ENCODE measurements at places on chromosomes 3 and 15. TPM values are rescaled to one million over a fixed set of nuclear protein-coding genes. Genes with fewer than 3 reads are reported as not detected.

DNA sequence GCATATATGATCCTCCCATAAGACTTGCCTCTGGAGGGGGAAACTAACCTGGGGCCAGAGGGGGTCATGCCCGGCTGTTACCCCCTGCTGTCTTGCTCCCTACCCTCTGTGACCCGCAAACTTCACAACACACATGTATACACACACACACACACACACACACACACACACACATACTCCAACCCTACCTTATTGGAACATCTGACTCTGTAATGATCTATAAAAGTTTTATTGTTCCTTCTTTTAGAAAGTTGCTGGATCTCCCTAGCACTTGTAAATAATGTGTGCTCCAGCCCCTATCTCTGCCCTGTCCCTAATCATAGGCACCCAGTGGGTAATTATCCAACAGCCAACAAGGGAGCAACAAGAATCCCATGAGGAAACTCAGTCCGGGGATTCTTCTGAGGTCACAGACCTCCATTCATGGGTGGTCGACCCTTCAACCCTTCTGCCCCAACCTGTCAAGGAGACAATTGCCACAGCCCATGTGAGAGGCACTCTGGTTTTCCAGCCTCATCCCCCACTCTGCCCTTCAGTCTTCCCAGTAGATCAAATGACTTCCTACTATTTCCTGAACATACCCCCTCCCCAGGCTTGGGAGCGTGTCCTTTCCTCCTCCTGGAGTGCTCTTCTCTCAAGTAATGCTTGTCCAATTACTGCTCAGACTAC is 14.0 kb upstream of the TPM1 start:
- H3K27me3 ChIP-seq = peaks cover 2% of the 10 kb centered on the region
- no peak for DNase-seq
- no peak overlapping the region for H3K4me3 ChIP-seq
- no peak overlapping the region for H3K27ac ChIP-seq
- peaks cover 5% of the 10 kb centered on the region for H3K4me1 ChIP-seq

Gene GPR62
- 0.15 TPM for total RNA-seq

Gene IQCH
- total RNA-seq = 10.5 TPM

DNA sequence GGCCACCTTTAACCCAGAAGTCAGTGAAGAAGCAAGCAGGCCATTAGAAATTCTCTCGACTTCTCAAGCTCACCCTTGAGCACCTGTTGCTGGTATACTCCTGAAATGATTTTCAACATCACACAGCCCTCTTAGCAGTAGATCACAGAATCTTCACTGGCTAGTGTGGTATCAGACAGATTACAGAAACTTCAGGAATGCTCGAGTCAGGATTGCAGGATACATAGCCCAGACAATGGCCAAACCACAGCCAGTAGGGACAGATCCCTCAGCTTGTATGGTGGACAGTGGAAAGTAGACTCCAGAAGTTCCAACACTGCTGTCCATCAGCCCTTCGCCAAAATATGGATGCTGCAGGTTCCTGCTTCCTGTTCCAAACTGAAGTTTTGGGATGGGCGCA is 4.5 kb upstream of the KLHL40 start:
- H3K27me3 ChIP-seq = peaks cover 19% of the 10 kb centered on the region
- H3K27ac ChIP-seq = no peak overlapping the region
- no peaks in the 10 kb centered on the region for H3K4me1 ChIP-seq
- H3K4me3 ChIP-seq = no peak overlapping the region
- no peak for DNase-seq
- H3K36me3 ChIP-seq = no peaks in the 10 kb centered on the region

GRCh38 chr3:42632146-42632545 is 21.4 kb upstream of the ZBTB47 start:
- DNase-seq = no peak
- H3K27ac ChIP-seq = no peak overlapping the region
- H3K4me3 ChIP-seq = no peak overlapping the region
- H3K36me3 ChIP-seq = peaks cover 44% of the 10 kb centered on the region
- H3K4me1 ChIP-seq = no peaks in the 10 kb centered on the region

Gene TP63
- total RNA-seq = 12.3 TPM

DNA sequence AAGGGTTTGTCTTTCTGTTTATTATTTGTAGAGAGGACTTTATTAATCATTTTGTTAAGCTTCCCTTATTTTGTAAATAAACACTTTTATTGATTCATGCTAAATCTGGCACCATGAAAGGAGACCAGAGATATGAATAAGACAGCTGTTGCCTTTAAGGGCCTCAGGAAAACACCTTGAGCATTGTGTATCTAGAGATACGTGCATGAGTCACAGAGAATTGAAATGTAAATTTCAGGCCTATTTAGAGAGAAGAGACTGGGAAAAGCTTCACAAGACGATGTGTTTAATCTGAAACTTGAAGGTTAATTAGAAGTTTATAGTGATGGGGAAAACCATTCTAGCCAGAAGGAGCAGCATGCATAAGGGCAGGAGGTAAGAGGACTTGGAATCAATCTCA is 28.6 kb upstream of the UTS2B start:
- H3K27me3 ChIP-seq = no peaks in the 10 kb centered on the region
- no peak for DNase-seq

DNA sequence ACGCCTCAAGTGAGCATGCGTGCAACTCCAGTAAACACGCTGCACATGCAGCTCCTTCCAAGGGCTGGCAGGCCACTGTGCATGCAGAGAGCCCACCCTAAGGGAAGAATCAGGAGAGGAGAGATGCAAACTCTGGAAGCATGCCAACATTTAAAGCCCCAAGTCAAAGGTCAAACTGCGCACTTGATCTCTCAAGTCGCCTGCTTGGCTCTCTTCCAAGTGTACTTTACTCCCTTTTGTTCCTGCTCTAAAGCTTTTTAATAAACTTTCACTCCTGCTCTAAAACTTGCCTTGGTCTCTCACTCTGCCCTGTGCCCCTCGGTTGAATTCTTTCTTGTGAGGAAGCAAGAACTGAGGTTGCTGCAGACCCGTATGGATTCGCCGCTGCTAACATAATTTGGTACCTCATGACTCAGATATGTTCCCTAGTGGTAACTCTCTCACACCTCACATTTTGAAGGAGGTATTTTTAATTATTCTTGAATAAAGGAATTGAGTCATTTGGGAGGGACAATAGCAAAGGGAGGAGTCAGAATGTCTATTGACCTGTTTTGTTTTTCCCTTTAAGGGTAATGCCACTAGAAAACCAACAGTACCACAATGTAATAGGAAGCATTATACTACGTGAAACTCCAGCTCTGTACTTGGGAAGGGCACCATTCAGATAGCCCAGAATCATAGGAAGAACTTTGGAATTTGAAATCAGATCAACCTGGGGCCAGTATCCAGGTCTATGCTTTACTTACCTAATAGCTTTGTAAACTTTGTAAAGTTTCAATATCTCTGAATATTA is 19.6 kb upstream of the DGKG start:
- no peaks in the 10 kb centered on the region for H3K4me1 ChIP-seq
- H3K27me3 ChIP-seq = no peaks in the 10 kb centered on the region
- no peaks in the 10 kb centered on the region for H3K36me3 ChIP-seq
- DNase-seq = peak; percentile 19
- no peak overlapping the region for H3K27ac ChIP-seq

DNA sequence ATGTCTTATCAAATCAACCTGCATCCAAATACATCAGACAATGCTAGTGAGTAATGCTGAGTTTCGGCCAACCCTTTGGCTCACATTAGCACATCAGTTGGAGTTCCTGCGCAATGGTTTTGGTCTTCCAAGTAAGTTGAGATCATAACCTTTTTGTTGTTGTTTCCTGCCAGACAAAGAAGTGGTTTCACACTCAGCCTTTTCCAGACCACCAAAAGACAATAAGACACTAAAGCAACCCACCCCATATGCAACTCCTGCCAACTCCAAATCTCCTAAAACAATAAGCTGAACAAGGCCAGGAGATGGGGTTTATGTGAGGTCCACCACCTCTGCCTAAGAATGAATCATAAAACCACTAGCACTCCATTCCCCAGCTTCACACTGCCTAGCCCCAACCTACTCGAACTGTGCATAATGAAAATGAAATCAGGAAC is 177.0 kb downstream of the ERC2 start:
- no peaks in the 10 kb centered on the region for H3K4me1 ChIP-seq
- no peak overlapping the region for H3K4me3 ChIP-seq
- H3K36me3 ChIP-seq = no peaks in the 10 kb centered on the region
- no peak overlapping the region for H3K27ac ChIP-seq
- no peaks in the 10 kb centered on the region for H3K27me3 ChIP-seq

Gene CFAP44
- 14.1 TPM for total RNA-seq

GRCh38 chr3:67916353-67916752 is 261.9 kb upstream of the SUCLG2 start:
- no peak overlapping the region for H3K27ac ChIP-seq
- H3K36me3 ChIP-seq = no peaks in the 10 kb centered on the region
- H3K4me1 ChIP-seq = no peaks in the 10 kb centered on the region

GRCh38 chr15:88624156-88624970 is 3.2 kb downstream of the AEN start:
- no peaks in the 10 kb centered on the region for H3K36me3 ChIP-seq
- H3K4me1 ChIP-seq = peaks cover 4% of the 10 kb centered on the region
- no peak overlapping the region for H3K27ac ChIP-seq
- H3K4me3 ChIP-seq = no peak overlapping the region
- no peaks in the 10 kb centered on the region for H3K27me3 ChIP-seq
- peak; percentile 85 for DNase-seq

- H3K27ac ChIP-seq = no peak overlapping the region
- peaks cover 2% of the 10 kb centered on the region for H3K4me1 ChIP-seq
- peak; percentile 67 for DNase-seq
Observed at GRCh38 chr3:61139686-61140085, 111.6 kb downstream of the FHIT start.

- no peak for DNase-seq
- H3K27ac ChIP-seq = no peak overlapping the region
- no peak overlapping the region for H3K4me3 ChIP-seq
- no peaks in the 10 kb centered on the region for H3K27me3 ChIP-seq
- H3K4me1 ChIP-seq = no peaks in the 10 kb centered on the region
Observed at GRCh38 chr3:121979734-121980449, 42.2 kb downstream of the ILDR1 start.

DNA sequence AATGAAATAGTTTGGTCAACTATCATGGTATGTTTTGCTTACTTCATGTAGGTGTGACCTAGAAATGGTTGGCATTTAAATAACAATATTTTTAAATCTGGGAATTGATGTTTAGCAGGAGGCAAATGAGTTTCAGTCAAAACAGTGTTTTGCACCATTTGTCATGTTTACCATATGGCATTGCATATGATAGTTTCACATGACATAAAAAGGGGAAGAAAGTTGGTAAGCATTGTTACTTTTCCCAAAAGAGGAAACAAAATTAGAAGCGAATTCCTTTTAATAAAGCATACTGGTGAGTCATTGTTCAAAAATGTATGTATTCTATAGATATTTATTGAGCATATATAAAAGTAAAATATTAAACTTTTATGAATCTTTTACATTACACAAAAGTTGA is 2.3 kb downstream of the RNF13 start:
- H3K27ac ChIP-seq = no peak overlapping the region
- H3K36me3 ChIP-seq = no peaks in the 10 kb centered on the region
- H3K27me3 ChIP-seq = no peaks in the 10 kb centered on the region

GRCh38 chr3:63940389-63940757 is 28.2 kb upstream of the SCAANT1 start:
- peaks cover 2% of the 10 kb centered on the region for H3K36me3 ChIP-seq
- H3K4me3 ChIP-seq = no peak overlapping the region
- no peak for DNase-seq
- H3K27me3 ChIP-seq = no peaks in the 10 kb centered on the region

DNA sequence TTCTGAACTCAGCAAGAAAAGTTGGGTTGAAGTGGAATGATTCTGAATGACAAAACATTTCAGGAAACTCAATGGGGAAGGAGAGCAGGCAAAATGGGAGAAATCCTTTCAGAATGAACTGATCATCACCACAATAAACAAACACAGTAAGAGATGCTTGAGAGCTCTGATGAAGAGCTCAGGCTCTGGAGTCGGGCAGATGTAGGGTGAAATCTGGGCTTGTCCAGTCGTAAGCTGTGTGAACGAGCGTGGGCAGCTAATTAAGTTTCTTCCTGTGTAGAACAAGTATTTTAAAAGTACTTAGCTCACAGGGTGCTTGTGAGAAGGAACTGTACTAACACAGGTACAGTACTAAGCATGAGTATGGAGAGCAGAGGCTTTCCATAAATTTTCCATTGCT is 406.2 kb downstream of the FOXP1 start:
- no peak for DNase-seq
- H3K4me1 ChIP-seq = no peaks in the 10 kb centered on the region
- H3K27ac ChIP-seq = no peak overlapping the region
- no peaks in the 10 kb centered on the region for H3K36me3 ChIP-seq
- H3K27me3 ChIP-seq = no peaks in the 10 kb centered on the region
- H3K4me3 ChIP-seq = no peak overlapping the region

DNA sequence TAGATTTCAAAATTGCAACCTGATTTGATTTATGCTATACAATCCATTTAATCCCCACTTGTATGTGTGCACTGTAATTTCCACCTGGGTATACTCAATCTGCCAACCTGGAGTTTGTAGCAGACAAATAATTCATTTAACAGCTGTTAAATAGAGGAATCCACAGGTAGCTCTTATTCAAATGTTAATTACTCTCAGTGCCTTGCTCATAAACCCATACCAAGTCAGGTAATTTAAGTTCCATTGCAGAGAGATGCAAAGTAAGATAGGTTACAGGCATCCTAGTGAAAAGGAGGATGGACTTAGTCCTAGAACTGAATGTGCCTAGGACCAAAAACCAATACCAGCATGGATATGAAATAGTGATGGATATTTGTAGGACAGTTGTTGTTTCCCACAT is 674.2 kb downstream of the TBL1XR1 start:
- DNase-seq = no peak
- H3K27ac ChIP-seq = no peak overlapping the region
- no peaks in the 10 kb centered on the region for H3K27me3 ChIP-seq
- H3K4me1 ChIP-seq = no peaks in the 10 kb centered on the region

DNA sequence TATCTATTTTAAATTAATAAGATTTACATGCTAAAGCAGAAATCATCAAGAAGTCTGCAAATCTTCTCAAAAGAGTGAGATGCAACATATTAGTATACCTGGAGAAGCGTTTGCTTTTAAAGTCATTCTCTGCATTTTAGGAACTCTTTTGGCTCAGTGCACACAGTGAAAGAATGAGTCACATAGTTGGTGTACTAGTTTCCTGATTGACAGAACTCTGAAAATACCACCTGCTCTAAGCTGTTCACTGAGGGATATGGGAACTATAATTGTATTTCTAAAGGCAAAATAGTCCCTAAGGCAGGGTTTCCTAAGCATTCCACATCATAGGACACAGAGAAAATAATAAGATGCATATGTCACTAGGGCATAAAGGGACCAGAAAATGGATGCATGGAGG is 838.5 kb downstream of the DIPK2A start:
- no peaks in the 10 kb centered on the region for H3K4me1 ChIP-seq
- H3K4me3 ChIP-seq = no peak overlapping the region
- H3K36me3 ChIP-seq = no peaks in the 10 kb centered on the region

GRCh38 chr3:46119709-46120498 is 88.2 kb downstream of the CCR1 start:
- no peak overlapping the region for H3K4me3 ChIP-seq
- no peak overlapping the region for H3K27ac ChIP-seq
- no peak for DNase-seq

DNA sequence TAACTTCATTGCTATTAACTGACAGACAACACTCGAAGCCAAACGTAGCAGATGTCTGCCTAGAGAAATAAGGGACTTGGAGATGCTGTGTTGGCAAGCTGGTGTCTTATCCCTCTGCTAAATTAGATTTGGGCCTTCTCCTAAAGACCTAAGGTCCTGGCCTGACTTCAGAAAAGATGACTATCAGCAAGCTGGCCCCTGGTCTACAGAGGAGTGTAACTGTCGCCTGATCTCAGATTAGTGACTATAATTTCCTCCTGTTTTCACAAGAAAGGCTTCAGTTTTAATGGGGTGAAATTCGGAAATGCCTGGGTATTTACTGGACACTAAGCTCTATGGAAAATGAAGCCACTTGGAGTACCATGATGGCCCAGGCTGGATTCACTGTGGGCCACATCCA is 53.1 kb upstream of the SLC7A14 start:
- H3K27ac ChIP-seq = no peak overlapping the region
- no peaks in the 10 kb centered on the region for H3K36me3 ChIP-seq
- DNase-seq = no peak
- H3K4me1 ChIP-seq = peaks cover 2% of the 10 kb centered on the region

Data from lung (tissue), 17 donors.